ENCODE measurements at places on chromosomes 12 and 14.

- DNase-seq: no peak
- no peak overlapping the region for H3K4me3 ChIP-seq
- H3K27ac ChIP-seq: no peak overlapping the region
- H3K4me1 ChIP-seq: no peaks in the 10 kb centered on the region
These were observed 8.1 kb upstream of the ALDH1L2 start for GRCh38 chr12:105092336-105092735.

- H3K4me1 ChIP-seq: peaks cover 12% of the 10 kb centered on the region
- no peaks in the 10 kb centered on the region for H3K36me3 ChIP-seq
- no peak overlapping the region for H3K4me3 ChIP-seq
These were observed 12.6 kb upstream of the RNASE4 start for GRCh38 chr14:20671597-20672283.

DNA sequence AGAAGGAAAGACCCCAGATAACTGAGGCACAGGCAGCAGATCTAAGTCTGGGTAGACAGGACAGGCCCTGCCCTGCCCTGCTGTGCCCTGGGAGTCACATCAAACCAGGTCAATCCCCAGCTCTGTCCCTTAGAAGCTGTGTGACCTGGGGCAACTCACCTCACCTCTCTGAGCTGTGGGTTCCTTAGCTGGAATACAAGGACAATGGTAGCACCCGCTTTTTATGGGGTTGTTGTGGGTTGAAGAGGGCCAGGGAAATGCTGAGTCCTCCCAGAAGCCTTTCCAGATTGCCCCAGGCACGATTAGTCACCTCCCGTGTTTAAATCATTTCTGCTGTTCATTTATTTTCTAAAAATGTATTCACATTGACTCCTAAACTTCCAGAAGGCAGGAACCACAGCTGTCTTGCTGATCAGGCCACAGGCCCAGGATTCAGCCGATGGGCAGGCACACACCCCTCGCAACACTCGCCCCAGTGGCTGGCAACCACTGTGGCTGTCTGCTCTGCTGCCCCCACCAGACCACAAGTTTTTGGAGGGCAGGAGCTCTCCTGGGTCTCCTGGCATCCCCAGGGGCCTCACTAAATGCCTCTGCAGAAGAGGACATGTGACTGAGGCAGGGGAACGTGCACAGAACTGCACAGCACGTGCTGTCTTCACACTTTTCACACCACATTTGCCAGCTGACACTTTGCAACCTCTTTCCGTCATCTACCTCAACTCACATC lies 3.0 kb downstream of the SELPLG start:
- peaks cover 50% of the 10 kb centered on the region for H3K36me3 ChIP-seq
- peak overlapping the region; percentile 86 for H3K27ac ChIP-seq
- no peaks in the 10 kb centered on the region for H3K27me3 ChIP-seq
- peak; percentile 46 for DNase-seq

DNA sequence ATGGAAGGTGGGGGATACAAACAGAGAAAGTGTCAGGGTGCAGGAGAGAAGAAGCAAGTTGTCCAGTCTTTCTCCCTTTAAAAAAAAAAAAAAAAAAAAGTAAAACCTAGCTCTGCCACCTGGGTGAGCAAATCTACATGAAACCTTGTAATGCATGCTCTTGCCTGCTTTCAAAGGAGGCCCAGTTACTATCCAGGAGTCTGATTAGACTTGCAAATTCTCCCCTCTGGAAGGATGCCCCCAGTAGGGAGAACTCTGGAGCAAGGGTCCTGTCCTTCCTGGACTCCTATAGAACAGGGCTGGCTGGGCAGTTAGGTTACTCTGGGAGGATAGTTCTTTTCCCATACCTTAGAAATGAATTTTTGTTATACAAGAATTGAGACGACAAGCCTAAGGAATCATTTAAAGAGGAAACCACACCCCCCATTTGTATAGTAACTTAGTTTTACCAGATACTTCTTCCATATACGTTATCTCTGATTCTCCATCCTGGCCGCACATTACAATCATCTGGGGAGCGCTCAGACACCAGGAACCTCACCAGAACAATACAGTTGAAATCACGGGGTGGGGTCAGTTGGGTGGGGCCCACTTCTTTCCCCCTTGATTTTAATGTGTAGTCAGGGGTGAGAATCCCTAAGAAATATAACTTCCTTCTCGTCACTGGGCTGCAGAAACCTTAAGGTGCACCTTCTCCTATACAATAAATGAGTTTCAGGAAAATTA lies 30.5 kb downstream of the RAB35 start:
- H3K36me3 ChIP-seq: peaks cover 18% of the 10 kb centered on the region
- no peak overlapping the region for H3K27ac ChIP-seq
- H3K4me1 ChIP-seq: peaks cover 14% of the 10 kb centered on the region

DNA sequence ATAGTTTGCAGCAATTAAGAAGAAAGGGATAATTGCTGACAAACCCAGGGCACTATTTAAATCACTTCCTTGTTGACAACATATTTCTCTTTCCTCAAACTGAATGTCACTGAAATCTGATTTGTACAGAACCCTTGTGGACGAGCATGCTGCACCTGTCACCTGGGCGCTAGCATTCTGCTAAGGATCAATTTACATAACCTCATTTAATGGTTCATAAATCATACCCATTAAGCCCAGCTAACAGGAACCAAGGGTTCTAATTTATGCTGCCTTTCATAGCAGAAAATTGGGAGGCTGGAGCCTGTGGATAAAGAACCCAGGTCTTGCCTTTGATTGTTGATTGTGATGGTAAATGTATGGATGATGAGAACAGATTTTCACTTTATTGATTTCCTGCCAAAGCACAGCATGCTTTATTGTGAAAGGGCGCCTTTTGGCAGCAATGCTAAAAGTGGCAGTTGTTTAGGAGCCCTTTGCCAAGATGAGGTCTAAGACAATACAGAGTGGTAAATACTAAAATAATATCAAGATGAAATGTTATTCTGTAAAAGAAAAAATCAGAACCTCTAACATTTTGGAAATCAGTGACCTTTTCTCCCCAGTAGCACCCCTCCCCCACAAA lies 95.4 kb downstream of the NKX2-1 start:
- no peak for DNase-seq
- H3K27ac ChIP-seq: no peak overlapping the region
- H3K4me3 ChIP-seq: no peak overlapping the region
- H3K4me1 ChIP-seq: no peaks in the 10 kb centered on the region

DNA sequence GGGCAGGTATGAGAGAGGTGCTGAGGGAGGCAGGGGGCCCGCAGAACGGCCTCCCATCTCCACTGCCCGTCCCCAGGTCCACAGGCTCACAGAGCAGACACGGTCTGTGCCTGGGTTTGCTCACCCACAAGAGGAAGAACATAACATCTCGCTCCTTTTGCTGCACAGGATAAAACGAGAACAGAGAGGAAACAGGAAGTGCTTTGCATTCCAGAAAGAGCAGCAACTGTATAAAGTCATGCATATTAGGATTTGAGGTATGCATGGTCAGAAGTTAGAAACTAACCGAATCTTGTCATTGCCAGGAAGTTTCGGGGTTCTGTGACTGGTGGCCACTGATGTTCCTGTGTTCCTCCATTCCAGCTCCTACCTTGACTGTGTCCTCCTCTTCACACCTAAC lies 25.0 kb downstream of the NTF3 start:
- no peaks in the 10 kb centered on the region for H3K27me3 ChIP-seq
- no peaks in the 10 kb centered on the region for H3K36me3 ChIP-seq
- H3K27ac ChIP-seq: no peak overlapping the region
- H3K4me1 ChIP-seq: no peaks in the 10 kb centered on the region
- no peak for DNase-seq

DNA sequence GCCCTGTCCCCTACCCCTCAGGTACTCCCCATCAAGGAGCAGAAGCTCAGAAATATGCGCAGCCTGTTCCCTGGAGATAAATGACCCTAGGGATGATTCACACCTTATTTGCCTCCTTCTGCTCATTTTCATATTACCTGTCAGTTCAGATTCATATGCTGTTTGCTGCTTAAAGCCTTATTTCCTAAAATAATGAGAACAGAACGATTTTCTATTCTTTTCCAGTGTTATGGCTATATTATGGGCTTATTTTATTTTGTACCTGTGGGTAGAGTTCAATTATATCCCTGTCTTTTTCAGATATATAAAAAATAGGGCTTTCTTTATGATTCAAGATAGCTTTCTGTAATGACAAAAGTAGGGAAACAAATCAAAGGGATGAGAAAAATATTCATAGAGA lies 224.8 kb downstream of the RPAP3 start:
- H3K27ac ChIP-seq: no peak overlapping the region
- DNase-seq: no peak
- no peaks in the 10 kb centered on the region for H3K4me1 ChIP-seq
- H3K36me3 ChIP-seq: no peaks in the 10 kb centered on the region

DNA sequence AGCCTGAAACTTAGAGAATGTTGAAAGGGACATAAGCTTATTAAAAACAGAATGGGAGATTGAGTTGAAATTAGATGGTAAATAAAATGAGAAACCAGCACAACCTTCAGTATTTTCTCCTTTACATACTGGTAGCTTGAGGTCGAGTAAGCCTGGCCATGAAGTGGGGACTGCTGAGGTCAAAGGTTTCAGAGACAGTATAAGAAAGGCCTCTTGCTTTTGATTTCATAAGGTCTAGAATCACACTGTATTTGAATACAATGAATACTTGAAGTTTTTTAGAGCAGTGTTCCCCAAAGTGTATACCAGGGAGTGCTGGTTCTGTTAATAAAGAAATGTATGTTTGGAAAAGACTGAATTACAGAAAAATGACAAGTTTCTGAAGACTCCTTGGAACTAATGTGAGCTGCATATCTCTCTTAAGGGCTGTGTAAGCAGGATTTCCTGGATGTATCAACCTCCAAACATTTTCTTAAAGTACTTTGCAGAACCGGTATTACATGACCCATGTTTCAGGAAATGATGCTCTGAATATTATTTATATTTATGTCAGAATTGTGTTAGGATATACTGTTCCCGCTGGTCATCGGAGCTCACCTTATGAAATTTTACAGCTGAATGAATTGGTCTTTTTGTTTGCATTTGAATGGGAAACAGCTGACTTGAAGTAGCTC lies 85.0 kb downstream of the AKAP6 start:
- H3K4me3 ChIP-seq: no peak overlapping the region
- no peaks in the 10 kb centered on the region for H3K27me3 ChIP-seq

- H3K36me3 ChIP-seq: no peaks in the 10 kb centered on the region
- H3K4me3 ChIP-seq: peak overlapping the region; percentile 29
- H3K4me1 ChIP-seq: peaks cover 3% of the 10 kb centered on the region
- peak; percentile 59 for DNase-seq
These were observed 44.8 kb downstream of the CPSF6 start for GRCh38 chr12:69284131-69284530.

DNA sequence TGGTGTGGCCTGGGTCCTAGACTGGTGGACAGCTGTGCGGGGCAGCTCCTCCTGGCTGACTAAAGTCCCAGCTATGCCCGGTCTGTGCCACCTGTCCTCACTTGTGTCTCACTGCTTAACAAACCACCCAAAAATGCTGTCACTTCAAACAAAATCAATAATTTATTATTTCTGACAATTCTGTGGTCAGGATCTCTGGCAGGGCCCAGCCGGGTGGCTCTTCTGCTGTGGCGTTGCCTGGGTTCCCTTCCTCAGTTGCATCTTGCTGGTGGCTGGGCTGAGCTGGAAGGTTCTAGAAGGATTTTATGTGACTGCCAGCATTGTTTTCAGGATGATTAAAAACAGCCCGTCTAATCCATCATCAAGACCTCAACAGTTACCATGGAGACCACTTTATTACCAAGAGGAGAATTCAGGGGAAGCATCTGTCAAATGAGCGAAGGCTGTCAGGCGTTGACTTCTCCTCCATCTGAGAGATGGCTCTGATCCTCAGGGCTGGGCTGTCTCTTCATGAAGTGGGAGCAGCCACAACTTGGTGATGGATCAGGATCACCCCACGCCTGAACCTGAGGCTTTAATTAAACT lies 280.6 kb upstream of the SFSWAP start:
- H3K27me3 ChIP-seq: peaks cover 4% of the 10 kb centered on the region
- no peaks in the 10 kb centered on the region for H3K4me1 ChIP-seq
- H3K27ac ChIP-seq: no peak overlapping the region
- H3K36me3 ChIP-seq: no peaks in the 10 kb centered on the region

DNA sequence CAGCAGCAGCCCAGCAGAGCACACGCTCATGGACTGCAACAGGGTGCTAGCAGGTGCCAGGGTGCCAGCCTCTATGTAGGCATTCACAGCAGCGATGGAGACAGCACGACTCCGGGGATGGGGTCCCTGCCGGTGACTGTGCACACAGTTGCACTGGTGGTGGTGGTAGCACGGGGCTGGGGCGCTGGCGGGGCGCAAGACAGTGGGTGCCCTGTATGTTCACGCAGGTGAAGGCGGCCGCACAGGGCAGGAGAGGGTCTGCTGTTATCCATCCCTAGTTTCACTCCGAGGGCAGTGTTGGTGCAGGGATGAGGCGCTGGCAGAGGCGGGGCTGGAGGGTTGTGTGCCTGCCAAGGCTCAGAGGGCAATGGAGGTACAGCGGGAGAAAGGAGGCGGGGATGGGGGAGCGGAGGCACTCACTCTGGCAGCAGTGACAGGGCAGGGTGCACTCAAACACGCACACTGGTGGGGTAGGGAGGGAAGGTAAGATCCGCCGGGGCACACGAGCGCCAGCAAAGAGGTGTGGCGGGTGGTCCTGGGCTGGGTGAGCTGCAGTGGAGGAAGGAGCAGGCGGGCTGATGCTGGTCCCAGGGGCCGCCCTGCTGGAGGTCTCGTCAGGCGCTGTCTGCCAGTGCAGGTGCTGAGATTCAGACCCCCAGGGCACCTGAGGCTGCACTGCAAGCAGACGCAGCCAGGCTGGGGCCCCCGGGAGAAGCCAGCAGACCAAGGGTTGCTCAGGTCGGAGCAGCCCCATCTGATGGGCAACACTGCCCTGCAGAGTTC lies 76.7 kb downstream of the GALC start:
- no peaks in the 10 kb centered on the region for H3K27me3 ChIP-seq
- no peak overlapping the region for H3K27ac ChIP-seq
- DNase-seq: no peak
- no peaks in the 10 kb centered on the region for H3K36me3 ChIP-seq
- H3K4me3 ChIP-seq: no peak overlapping the region

- H3K27me3 ChIP-seq: no peaks in the 10 kb centered on the region
- DNase-seq: no peak
- no peaks in the 10 kb centered on the region for H3K4me1 ChIP-seq
These were observed 532.2 kb upstream of the MIS18BP1 start for GRCh38 chr14:45785240-45785639.

- H3K4me3 ChIP-seq: no peak overlapping the region
- H3K36me3 ChIP-seq: no peaks in the 10 kb centered on the region
- H3K4me1 ChIP-seq: no peaks in the 10 kb centered on the region
- no peaks in the 10 kb centered on the region for H3K27me3 ChIP-seq
- H3K27ac ChIP-seq: no peak overlapping the region
These were observed 574.8 kb downstream of the FLRT2 start for GRCh38 chr14:86104691-86105265.
